ENCODE measurements at places on chromosomes 2 and 18. TPM values are rescaled to one million over a fixed set of nuclear protein-coding genes. Genes with fewer than 3 reads are reported as not detected.

Gene MAL
- not detected for total RNA-seq

Gene SERPINB3
- not detected for total RNA-seq

Gene NCKAP5
- total RNA-seq: 2.6 TPM

Gene C2orf80
- total RNA-seq: not detected

Gene SKOR2
- total RNA-seq: not detected

Gene EMX1
- total RNA-seq: not detected

Gene UGT1A4
- total RNA-seq: not detected

- no peak overlapping the region for H3K4me3 ChIP-seq
- H3K27ac ChIP-seq: no peak overlapping the region
- no peaks in the 10 kb centered on the region for H3K27me3 ChIP-seq
- no peak for DNase-seq
Measured at GRCh38 chr18:79587226-79587741, 92.3 kb upstream of the CTDP1 start.

GRCh38 chr2:237315170-237315828 lies 98.7 kb downstream of the COL6A3 start:
- peak; percentile 98 for DNase-seq
- no peaks in the 10 kb centered on the region for H3K36me3 ChIP-seq
- no peak overlapping the region for H3K4me3 ChIP-seq
- no peaks in the 10 kb centered on the region for H3K27me3 ChIP-seq
- H3K4me1 ChIP-seq: peaks cover 16% of the 10 kb centered on the region

DNA sequence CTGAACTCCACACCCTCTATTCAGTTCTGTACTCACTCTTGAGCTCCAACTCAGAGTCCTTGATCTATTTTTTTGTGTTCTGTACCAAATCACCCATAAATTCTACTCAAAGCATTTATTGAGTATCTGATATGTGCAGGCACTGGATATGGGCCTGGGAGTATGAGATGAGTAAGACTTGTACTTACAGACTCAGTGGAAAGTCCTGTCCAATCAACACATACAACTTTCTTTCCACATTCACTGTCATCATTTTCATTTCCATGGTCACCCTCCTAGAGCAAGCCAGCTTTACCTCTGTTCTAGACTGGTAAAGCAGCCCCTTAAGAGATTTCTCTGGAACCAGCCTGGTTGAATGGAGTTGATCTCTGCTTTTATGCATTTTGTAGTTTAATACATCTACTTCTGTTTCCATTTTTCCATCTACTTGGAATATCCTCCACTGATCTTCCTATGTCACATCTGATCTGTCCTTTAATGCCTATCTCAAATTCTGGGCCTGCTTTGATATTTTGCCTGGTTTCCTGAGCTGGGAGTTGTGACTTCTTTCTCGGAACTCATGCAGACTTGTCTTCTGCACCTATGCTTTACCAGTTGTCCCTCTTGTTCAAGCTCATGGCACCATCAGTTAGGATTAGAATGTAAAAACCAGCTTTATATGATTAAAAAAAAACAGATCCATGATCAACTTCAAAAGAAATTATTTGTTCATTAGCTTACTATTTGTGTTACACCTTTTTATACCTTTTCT lies 96.9 kb upstream of the GLS start:
- no peaks in the 10 kb centered on the region for H3K27me3 ChIP-seq
- DNase-seq: no peak
- H3K4me1 ChIP-seq: no peaks in the 10 kb centered on the region
- no peaks in the 10 kb centered on the region for H3K36me3 ChIP-seq

DNA sequence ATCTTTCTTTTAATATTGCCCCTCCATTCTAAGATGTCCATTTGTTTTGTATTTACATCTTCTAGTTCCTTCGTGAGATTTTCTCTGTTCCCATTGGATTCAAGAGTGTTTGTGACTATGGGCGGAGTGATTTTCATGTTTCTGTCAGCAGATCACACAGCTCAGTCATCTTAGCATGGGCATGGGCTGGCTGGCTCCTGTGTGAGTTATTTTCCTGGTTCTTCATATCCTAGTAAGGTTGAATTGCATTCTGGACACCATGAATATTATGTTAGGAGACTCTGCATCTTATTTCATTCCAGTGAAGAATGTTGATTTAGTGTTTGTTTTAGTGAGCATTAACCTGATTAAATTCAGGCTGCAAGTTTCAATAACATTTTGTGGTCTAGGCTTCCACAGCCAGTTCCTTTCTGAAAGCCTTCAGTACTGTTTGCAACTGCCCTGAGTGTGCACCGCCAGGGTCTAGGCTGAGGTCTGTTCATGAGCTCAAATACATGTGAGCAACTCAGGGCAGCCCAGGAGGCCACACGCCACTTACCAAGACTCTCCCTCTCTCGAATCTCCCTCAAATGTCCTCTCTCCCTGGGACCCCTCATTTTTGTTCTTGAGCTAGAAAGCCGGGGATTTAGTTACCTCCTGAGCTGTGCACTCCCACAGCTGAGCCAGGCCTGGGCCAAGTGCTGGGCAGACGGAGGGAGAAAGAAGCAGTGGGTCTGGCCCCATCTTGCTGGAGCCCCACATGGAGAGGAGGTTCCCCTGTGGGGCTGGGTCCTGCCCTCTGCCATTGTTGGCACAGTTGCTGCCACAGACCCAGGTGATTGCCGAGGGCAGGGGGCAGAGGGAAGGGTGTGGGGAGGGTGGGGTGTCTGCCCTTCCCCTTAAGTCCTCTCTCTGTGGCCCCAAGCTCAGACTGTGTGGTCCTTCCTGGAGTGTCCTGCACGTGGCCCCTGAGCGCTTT lies 145.9 kb downstream of the RTP5 start:
- H3K27me3 ChIP-seq: peaks cover 3% of the 10 kb centered on the region
- no peak for DNase-seq
- no peak overlapping the region for H3K27ac ChIP-seq
- H3K36me3 ChIP-seq: no peaks in the 10 kb centered on the region

GRCh38 chr2:19536136-19536535 lies 177.7 kb upstream of the OSR1 start:
- peaks cover 15% of the 10 kb centered on the region for H3K4me1 ChIP-seq
- H3K27me3 ChIP-seq: no peaks in the 10 kb centered on the region
- no peak overlapping the region for H3K4me3 ChIP-seq
- no peaks in the 10 kb centered on the region for H3K36me3 ChIP-seq
- no peak for DNase-seq

DNA sequence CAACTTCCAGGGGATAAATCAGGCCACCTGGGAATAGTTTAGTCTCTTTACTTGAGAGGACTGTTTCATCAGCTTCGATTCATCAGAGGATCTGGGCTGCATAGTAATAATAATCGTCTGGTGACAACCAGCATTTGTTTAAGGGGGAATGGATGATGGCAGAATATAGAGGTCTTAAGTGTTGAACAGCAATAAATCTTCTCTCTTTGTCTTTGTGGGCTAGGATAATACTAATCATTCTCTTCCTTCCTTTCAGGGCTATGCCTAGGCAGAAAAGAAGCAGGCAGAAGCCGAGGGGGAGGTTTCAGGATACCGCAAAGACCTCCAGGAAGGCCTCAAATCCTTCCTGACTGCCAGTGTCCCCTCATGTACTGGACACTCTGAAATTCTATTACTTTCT lies 150.4 kb upstream of the GAREM1 start:
- no peak overlapping the region for H3K4me3 ChIP-seq
- H3K27me3 ChIP-seq: no peaks in the 10 kb centered on the region
- H3K27ac ChIP-seq: no peak overlapping the region
- no peak for DNase-seq

- no peak for DNase-seq
- H3K36me3 ChIP-seq: no peaks in the 10 kb centered on the region
- H3K27ac ChIP-seq: no peak overlapping the region
- H3K27me3 ChIP-seq: no peaks in the 10 kb centered on the region
- H3K4me3 ChIP-seq: no peak overlapping the region
Measured at GRCh38 chr2:166568409-166568808, 74.4 kb upstream of the SCN7A start.

GRCh38 chr2:48638261-48638660 lies 20.6 kb downstream of the GTF2A1L start:
- no peaks in the 10 kb centered on the region for H3K36me3 ChIP-seq
- H3K27ac ChIP-seq: no peak overlapping the region
- DNase-seq: no peak
- no peaks in the 10 kb centered on the region for H3K4me1 ChIP-seq
- no peak overlapping the region for H3K4me3 ChIP-seq

DNA sequence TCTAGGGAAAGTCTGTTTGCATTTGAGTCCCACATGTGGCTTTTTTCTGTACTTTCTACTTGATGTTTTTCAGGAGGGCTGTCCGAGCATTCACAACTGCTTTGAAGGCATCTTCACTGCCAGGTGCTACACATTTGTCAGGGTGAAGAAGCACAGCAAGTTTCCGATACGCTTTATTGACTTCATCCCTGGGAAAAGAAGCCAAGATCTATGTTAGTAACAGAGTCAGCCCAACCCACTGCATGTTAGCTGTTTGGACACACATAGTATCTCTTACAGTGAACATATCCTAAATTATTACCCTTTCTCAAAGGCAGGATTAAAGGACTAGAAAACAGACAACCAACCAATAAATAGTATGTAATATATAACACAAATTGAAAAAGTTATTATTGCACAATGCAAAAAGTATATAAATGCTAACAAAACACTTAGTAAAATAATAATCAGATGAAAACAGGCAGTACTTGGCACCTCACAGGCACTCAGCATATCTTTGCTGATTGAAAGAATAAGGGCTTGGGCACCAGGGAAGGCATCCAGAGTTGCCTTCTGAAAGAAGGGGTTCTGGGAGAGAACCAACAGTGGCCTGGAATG lies 24.1 kb downstream of the DNAJC27 start:
- no peaks in the 10 kb centered on the region for H3K4me1 ChIP-seq
- peaks cover 1% of the 10 kb centered on the region for H3K36me3 ChIP-seq
- H3K4me3 ChIP-seq: no peak overlapping the region

DNA sequence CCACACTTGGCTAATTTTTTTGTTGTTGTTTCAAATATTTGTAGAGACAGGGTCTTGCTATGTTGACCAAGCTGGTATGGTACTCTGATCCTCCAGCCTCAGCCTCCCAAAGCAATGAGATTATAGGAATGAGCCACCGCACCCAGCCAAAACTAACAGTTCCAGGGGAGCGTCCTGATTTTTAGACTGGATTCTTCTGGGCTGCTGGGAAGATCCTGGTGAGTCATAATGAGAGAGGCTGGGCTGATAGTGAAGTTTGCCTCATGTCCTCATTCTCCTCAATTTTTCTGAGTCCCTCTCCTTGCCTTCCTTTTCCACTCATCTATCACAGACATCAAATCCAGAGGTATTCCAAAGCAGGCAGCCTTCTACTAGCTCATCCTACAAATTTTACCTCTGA lies 81.3 kb downstream of the VSNL1 start:
- no peak overlapping the region for H3K27ac ChIP-seq
- peaks cover 5% of the 10 kb centered on the region for H3K4me1 ChIP-seq
- no peaks in the 10 kb centered on the region for H3K27me3 ChIP-seq
- H3K4me3 ChIP-seq: no peak overlapping the region

DNA sequence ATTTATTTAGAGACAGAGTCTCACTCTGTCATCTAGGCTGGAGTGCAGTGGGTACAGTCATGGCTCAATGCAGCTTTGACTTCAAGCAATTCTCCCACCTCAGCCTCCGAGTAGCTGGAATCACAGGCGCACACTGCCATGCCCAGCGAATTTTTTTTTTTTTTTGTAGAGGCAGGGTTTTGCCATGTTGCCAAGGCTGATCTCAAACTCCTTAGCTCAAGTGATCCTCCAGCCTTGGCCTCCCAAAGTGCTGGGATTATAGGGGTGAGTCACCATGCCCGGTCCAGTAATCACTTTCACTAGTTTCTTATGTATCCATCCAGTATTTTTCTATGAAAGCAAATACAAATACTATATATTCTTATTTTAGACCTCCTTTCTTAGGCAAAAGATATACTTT lies 24.0 kb downstream of the PRKAG3 start:
- H3K4me1 ChIP-seq: peaks cover 3% of the 10 kb centered on the region
- H3K27me3 ChIP-seq: no peaks in the 10 kb centered on the region
- peak; percentile 20 for DNase-seq
- no peak overlapping the region for H3K4me3 ChIP-seq
- no peaks in the 10 kb centered on the region for H3K36me3 ChIP-seq
- no peak overlapping the region for H3K27ac ChIP-seq

- DNase-seq: no peak
- no peak overlapping the region for H3K4me3 ChIP-seq
- no peaks in the 10 kb centered on the region for H3K4me1 ChIP-seq
- H3K27me3 ChIP-seq: no peaks in the 10 kb centered on the region
- no peaks in the 10 kb centered on the region for H3K36me3 ChIP-seq
Measured at GRCh38 chr2:153074207-153074606, 355.8 kb downstream of the ARL6IP6 start.

GRCh38 chr2:239569401-239570090 lies 168.7 kb upstream of the HDAC4 start:
- H3K27me3 ChIP-seq: no peaks in the 10 kb centered on the region
- H3K27ac ChIP-seq: no peak overlapping the region
- peak; percentile 2 for DNase-seq
- H3K36me3 ChIP-seq: no peaks in the 10 kb centered on the region
- H3K4me1 ChIP-seq: no peaks in the 10 kb centered on the region

- peaks cover 4% of the 10 kb centered on the region for H3K27me3 ChIP-seq
- DNase-seq: no peak
- no peak overlapping the region for H3K27ac ChIP-seq
- no peaks in the 10 kb centered on the region for H3K36me3 ChIP-seq
Measured at GRCh38 chr18:10111191-10111590, 197.4 kb downstream of the VAPA start.

DNA sequence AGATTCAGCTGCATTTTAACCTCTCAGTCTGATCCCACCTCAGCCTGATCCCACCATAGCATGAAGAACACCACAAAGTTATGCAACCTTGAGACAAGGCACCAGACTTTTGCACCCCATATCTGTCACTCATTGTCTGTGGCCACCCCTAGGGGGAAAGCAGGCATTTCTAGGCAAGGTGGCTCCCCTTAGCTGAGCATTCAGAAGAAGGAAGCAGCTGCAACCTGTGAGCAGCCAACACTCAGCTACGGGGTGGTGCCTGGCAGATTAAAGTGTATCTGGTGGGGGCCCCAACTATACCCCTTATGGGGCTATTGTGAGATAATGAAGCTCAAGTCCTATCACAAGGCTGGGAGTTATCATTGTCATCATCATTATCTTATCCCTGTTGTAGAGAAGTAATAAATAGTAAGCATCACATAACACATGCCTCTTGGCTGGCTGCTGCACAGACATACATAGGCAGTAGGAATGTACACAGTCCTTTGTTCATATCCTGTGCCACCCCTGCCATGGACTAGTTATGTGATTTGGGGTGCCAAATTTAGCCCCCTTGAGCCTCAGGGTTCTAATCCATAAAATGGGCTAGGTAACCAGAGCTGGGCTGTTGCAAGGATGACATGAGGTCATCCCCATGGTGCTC lies 20.6 kb upstream of the TMEM163 start:
- H3K4me1 ChIP-seq: no peaks in the 10 kb centered on the region
- no peak overlapping the region for H3K4me3 ChIP-seq
- no peaks in the 10 kb centered on the region for H3K27me3 ChIP-seq
- DNase-seq: no peak
- H3K27ac ChIP-seq: no peak overlapping the region
- H3K36me3 ChIP-seq: no peaks in the 10 kb centered on the region

All from fibroblast of lung (primary cell).